CD4-positive, alpha-beta T cell treated with Interleukin-4 for 4 hours (primary cell): ENCODE measurements at places on chromosomes 7 and 10.

- DNase-seq: no peak
These were observed 51.8 kb upstream of the ARHGAP12 start for GRCh38 chr10:31980471-31980870.

GRCh38 chr7:3065724-3066143 lies 22.1 kb upstream of the CARD11 start:
- peak; percentile 59 for DNase-seq

DNA sequence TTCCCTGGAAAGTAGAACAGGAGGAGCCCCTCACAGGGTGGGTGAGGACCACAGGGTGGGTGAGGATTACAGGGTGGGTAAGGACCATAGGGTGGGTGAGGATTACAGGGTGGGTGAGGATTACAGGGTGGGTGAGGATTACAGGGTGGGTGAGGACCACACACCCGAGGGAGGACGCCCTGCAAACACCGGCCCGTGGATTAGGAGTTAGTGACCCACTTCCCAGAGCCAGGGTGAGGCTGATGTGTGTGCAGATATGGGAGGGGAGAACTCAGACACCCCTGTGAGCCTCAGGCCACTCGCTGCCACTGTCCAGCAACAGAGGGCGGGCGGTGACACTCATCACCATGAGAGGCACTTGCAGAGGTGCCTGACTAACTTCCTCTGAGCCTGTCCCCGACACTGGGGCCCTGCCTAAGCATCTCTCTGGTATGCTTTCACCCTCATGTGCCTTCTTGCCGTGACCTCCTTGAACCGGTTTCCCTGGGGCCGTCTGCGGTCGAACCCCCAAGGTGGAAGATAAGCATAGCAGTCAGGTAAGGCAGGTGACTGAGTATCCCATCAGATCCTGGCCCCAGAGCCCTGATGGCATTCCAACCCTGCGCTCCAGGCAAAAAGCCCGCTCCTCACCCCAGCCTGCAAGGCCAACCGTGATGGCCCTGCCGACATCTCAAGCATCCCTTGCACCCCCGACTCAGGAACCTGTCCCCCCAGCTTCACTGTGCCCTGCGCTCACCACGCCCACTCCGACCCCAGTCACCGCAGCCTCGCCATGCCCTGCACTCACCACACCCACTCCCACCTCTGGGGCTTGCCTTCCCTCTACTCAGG lies 74.1 kb downstream of the FAM53B start:
- no peak for DNase-seq

DNA sequence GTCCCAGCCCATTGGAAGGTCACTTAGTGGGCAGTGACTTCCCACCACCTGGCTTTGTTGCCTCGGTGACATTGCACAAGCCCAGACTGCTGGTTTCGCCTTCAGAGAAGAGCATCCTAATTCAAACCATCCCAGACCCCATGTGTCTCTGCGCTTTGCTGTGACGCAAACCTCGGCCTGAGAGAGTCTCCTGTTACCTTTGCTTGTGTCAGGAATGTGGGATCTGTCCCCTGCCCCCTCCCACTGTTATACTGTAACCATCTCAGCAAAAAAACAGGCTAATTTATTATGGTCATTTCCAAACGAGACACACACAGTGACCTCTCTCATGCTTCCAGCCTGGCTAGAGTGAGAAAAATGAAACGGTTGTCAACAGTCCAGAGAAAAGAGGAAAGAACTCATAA lies 25.0 kb upstream of the AQP1 start:
- no peak for DNase-seq

GRCh38 chr7:100623951-100624824 lies 11.8 kb downstream of the MOSPD3 start:
- no peak for DNase-seq

GRCh38 chr7:315516-316265 lies 25.7 kb downstream of the FOXL3 start:
- DNase-seq: no peak

DNA sequence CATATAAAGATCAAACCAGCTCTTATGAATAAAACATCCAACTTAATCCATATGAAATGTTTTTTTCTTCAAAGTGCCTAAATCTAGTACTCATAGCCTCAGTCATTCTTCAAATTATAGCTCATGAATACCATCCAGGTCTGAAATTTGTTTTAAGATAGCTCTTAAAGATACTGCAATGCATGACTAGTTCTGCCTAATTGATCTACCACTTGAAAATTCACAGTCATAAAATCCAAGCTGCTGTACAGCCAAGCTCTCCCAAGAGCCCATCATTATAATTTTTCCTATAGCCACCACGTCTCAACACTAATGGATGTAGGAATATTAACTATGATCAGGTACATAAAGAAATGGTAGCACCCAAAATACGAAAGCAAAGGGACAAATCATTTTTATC lies 87.9 kb upstream of the RNF148 start:
- no peak for DNase-seq

DNA sequence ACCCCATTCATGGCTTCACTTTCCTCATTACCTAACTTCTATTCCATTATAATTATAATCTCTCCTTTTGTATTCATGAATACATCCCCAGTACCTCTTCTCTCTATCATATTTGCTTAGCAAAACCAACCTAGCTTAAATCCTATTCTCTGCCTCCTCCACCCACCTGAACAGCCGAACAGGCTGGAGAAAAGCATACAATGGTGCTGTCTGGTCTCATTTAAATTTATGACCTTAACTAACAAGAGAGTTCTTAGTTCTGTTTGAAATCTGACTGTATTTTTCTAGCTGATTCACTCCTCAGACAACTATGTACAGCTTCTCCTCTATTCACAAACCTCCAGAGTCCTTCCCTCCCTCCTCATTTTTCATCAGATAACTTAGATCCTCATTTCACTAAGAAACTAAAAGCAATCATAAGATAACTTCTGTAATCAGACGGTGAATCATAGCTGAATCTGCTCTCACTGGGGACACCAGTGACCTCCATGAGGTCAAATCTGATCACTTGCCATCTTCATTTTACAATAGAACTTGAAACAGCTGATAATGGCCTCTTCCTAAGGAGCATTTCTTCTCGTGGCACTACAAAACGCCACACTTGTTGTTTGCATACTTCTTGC lies 233.9 kb upstream of the AOAH start:
- DNase-seq: no peak

DNA sequence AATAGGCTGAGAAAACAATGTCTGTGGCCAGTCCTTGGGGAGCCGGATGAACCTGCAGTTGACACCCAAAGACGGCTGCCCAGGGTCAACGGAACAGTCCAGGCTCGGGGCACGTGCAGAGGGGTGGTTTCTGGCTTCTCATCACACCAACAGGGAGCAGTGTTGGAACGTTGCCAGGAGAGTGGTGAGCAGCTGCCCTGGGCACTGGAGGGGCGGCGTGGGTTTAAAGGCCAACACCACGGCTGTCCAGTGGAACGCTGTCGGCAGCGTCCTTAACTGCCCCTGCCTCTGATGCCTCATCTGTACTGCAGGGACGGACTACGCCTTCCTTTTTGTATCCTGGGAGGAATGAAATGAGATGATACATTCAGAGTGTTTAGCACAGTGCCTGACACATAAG lies 19.8 kb downstream of the JCAD start:
- DNase-seq: no peak

- DNase-seq: no peak
These were observed 748.7 kb upstream of the GALNT17 start for GRCh38 chr7:70383066-70383782.

- DNase-seq: no peak
These were observed 18.7 kb downstream of the DKK1 start for GRCh38 chr10:52332815-52333214.

DNA sequence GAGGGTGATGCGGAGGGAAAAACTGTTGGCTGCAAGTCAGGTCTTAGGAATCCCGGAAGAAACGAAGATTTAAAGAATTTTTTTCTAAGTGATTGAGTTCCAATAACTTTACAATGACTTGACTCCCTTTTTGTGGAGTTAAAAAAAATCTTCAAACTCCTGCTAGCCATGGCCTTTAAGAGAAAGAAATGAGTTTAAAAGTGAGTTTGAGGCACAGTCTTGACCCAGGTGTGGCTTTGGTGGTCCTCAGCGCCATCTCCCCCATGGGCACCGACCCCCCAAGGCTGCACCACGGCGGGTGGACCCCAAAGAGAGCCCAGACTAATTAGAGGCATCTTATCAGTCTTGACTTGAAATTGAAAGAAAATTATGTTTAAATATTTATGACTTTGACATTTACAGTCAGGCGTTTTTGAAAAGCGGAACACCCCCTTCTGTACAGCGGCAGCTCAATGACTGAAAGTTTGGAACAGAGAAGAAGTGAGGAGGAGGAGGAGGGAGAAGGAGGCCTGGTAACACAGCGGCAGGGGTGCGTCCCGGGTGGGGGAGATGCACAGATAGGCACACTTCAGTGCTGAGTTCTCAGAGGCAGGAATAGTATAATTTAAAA lies 349.6 kb downstream of the DNAJB6 start:
- no peak for DNase-seq

- no peak for DNase-seq
These were observed 21.9 kb downstream of the UNC5B start for GRCh38 chr10:71234004-71234894.

DNA sequence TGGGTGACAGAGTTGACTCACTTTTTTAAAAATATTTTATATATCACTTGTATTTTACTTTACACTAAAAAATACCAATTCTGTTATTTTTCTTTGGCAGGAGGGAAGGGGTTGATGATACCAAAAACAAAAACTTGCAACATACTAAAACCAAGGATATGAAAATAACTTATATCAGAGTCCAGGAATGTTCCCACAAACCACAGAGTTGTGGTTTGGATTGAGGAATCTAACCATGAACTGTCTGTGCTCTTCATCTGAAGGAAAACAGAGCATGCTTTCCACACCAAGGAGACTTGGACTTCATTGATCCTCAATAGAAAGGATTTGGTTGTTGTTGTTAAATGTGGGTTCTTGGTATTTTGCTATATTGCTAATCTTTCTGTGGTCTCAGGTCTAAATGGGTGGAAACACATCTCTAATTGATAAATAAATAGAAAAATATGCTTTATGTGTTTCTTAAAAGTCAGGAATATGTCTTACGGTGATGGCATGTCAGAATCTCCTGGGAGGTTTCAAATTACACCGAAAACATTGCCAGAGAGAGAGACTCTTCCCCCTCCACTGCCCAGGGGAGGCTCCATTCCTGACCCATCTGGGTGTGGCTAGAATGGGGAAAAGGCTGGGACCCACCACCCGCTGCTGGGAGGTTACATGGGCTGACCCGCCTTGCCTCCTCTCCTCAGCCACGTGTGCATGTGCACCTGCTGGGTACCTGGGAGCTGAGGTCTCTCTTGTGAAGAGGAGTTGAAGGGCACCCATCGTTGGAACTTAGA lies 46.9 kb upstream of the STK17A start:
- no peak for DNase-seq

- no peak for DNase-seq
These were observed 219.0 kb downstream of the ADRA2A start for GRCh38 chr10:111295788-111296187.

- no peak for DNase-seq
These were observed 412.3 kb upstream of the FOXK1 start for GRCh38 chr7:4269746-4270145.

GRCh38 chr10:113646336-113647201 lies 17.3 kb downstream of the NRAP start:
- DNase-seq: no peak

DNA sequence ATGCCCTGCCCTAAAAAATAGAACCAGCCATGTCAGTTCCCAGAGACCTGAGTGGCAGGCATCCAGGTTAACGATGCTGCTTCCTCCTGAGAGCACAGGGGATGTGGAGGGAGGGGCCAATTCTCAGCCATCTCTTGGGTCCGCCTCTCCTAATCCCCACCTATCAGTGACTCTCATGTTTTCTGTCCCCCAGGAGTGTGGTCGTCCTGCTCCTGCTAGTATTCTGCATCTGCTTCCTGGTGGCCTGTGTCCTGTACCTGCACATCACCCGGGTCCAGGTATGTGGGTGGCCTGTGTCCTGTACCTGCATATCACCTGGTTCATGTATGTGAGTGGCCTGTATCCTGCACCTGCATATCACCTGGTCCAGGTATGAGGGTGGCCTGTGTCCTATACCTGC lies 105.3 kb downstream of the ADCY1 start:
- no peak for DNase-seq

- DNase-seq: no peak
These were observed 116.1 kb downstream of the CLEC2L start for GRCh38 chr7:139639563-139639962.

- DNase-seq: no peak
These were observed 274.7 kb upstream of the MTPN start for GRCh38 chr7:136251826-136252225.
